ENCODE measurements at places on chromosomes 4 and X.

DNA sequence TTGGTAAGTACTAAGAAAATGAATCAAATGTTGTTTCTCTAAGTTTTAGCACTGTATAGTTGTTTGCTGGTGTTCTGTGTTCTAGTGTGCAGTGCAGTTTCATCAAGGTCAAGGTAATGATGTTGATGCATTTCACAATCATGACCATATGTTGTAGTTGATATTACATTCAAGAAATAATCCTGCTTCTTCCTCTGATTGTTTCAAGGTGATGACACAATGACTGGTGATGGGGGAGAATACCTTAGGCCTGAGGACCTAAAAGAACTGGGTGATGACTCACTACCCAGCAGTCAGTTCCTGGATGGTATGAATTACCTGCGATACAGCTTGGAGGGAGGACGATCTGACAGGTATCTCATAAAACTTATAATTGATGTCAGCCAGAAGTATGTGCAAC is 261.6 kb downstream of the ANK2 start:
- no peak for DNase-seq

GRCh38 chrX:139106069-139106468 is 394.6 kb upstream of the FGF13 start:
- DNase-seq = no peak

GRCh38 chrX:68060506-68061205 is 372.6 kb downstream of the OPHN1 start:
- no peak for DNase-seq

- DNase-seq = no peak
Observed at GRCh38 chr4:76673362-76673761, 224.6 kb downstream of the SOWAHB start.

DNA sequence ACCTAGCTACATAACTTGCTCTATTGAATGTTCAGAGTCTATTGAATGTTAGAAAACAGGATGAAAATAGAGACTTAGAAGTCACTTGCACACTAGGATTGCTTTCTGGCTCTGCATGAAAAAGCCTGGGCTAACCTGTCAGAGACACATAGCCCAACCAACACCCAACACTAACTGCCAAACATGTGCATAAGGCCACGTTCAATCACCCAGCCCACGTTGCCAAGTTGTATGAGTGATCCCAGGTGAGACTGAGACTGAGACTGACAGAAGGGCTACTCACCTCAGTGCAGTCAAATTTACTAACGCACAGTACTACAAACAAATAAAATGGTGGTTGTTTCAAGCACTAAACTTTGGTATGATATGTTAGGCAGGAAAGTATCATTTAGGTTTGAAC is 61.0 kb downstream of the LDB2 start:
- DNase-seq = no peak

GRCh38 chr4:8171266-8171665 is 12.7 kb upstream of the ABLIM2 start:
- no peak for DNase-seq

DNA sequence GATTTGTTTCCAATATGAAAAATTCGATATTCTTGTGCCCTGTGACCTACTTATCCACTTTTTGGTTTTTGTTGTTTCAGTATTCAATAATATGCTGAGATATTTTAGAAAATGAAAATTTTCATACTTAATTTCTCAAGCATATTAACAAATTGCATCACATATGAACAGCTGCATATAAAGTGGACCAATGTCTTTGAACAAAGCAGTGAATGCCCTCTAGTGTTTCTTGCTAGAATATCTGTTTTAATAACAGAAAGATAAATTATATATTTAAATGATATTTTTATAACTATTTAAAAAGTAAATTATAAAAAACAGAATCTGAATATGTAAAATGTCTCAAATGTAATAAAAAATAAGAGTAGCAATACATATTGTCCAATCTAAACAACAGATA is 31.7 kb upstream of the INTU start:
- DNase-seq = no peak

GRCh38 chr4:74055096-74055495 is 16.6 kb upstream of the CXCL3 start:
- no peak for DNase-seq

GRCh38 chr4:99711657-99712056 is 54.0 kb upstream of the C4orf54 start:
- DNase-seq = no peak

- DNase-seq = no peak
Observed at GRCh38 chrX:153477901-153478300, 7.5 kb upstream of the HAUS7 start.

DNA sequence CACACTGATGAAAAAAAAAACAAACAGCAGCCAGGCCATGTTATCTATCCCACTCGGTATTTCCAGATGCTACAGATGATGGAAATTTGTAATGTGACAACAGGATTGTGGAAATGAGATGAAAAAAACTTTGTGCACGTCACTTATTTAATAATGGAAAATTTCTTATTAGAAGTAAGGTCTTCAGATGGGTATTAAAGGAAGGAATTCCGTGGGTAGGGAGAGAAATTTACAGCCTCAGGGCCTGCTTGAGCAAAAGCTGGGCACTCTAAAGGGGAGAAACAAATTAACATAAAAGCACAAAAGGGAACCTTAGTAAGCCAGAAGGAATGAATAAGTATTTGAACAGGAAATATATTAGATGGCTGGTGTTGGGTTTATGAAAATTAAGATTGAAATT is 4.2 kb upstream of the PKD2 start:
- no peak for DNase-seq

DNA sequence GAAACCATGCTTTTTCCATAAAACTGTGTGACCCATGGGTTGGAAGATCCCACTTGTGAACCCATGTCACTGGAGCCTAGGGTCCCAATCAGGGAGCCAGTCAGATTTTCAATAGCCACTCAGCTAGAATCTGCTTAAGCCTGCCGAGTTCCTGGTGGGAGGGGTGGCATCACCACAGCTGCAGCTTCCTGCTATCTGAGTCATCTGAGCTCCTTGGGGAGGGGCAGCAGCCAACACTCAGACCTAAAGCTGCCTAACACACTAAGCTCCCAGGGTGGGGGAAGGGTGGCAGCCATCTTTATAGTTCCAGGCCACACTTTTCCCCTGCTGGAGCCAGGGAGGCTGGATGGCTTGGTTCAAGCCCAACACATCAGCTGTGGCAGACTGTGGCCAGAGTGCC is 350.1 kb downstream of the C4orf33 start:
- DNase-seq = no peak

DNA sequence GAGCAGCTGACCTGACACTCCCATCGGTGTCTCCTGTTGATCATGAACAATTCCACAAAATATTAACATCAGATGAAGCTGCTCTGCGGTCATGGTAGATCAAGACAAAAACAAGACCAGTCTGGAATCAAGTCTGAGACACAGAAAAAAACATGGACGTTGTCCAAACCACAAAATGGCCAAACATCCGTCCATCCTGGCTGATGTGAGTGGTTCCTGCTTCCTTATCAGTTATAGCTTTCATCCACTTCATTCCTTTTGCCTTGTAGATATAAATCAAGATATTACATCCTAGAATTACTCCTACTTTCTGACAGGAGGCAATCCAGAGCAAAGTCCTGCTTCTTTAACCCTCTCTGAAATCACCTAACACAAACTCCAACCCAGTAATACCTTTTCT is 28.8 kb upstream of the PCSK1N start:
- no peak for DNase-seq

DNA sequence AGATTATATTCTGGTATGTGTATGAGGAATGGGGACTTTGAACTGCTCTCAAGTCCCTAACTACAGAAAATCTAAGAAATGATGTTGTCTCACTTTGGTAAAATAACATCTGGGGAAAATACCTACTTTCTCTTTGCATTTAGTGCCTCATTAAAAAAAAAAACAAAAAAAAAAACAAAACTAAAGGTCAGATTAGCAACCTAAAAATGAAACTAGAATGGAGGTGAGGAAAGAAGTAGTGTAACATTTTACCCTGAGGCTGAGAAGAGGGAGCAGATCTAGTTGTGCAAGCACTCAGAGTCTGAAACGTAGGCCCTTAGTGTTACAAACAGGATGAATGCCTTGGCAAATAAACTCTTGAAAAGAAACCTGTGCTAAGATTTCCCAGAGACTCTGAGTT is 56.0 kb downstream of the VGLL1 start:
- DNase-seq = no peak

DNA sequence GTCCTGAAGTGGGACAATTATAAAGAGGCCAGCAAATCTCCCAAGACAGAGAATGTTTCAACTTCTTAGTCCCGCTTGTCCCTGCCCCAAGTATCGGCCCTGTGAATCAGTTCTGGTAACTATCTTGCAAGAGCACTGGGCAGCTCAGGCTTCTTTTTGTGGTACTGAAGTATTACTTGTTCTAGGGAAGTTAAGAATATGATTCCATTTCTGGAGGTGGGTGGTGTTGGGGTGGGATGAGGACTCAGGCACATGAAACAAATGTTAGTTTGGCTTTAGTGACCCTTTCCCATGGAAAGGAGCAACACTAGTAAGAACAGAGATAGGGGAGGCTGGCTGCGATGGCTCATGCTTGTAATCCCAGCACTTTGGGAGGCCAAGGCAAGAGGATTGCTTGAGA is 28.9 kb downstream of the HOPX start:
- no peak for DNase-seq

DNA sequence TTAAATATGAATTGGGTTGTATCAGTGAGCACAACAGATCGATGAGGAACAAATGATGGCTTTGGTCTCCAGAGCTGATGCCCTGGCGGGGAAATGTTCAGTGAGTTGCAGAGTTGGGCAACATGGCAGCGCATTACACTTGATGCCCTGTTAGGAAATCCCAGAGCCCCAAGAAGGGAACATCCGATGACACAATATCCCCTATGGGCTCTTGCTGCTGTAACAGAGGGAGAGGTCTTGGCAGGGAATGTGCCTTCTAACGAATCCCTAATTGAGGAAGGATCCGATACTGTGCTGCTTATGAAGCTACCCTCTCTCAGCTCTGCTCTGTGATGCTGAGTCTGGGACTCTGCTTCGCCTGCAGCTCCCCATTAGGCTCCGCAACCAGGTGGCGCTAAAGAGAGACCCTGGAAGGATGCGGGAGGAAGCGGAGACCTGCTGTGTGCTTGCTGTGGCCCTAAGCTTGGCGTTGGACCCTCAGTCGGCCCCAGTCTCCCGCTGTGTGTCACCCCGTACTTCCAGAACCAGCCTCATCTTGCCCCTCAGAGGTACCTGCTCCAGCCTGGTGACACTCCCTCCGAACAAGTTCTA is 38.9 kb downstream of the PDHA1 start:
- no peak for DNase-seq

GRCh38 chr4:46270986-46271596 is 118.8 kb downstream of the GABRA2 start:
- no peak for DNase-seq

- no peak for DNase-seq
Observed at GRCh38 chr4:174933083-174933482, 14.9 kb downstream of the ADAM29 start.

GRCh38 chr4:73701116-73701515 is 39.3 kb upstream of the CXCL8 start:
- no peak for DNase-seq

GRCh38 chr4:147094238-147094637 is 148.6 kb upstream of the TTC29 start:
- no peak for DNase-seq

GRCh38 chr4:8609406-8609805 is 16.8 kb downstream of the CPZ start:
- no peak for DNase-seq

DNA sequence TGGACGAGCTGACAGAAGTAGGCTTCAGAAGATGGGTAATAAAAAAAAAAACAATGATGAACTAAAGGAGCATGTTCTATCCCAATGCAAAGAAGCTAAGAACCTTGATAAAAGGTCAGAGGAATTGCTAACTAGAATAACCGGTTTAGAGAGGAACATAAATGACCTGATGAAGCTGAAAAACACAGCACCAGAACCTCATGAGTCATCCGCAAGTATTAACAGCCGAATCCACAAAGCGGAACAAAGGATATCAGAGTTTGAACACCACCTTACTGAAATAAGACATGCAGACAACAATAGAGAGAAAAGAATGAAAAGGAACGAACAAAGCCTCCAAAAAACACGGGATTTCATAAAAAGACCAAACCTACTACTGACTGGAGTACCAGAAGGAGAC is 10.5 kb downstream of the NELFA start:
- DNase-seq = no peak

DNA sequence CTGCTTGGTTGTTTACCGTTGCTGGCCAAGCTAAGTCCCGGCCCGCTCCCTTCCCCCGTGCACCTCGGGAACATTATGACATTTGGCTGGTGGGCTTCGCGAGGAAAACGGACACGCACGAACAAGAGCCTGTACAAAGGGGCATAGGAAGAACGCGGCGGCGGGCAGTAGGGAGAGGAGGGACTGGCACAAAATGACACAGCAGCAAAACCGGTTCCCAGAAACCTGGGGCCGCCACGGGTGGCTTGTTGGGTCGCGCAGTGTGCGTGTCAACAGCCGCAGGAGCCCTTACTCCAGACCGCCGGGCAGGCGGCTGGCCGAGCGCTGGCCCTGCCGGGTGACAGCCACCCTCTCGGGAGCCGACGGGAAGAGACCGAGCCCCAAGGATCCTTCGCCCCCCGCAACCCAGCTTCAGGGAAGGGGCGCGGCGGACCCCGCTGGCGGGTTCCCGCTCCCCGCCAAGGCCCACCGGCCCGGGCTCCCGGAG is 1.6 kb upstream of the LIN54 start:
- DNase-seq = no peak

DNA sequence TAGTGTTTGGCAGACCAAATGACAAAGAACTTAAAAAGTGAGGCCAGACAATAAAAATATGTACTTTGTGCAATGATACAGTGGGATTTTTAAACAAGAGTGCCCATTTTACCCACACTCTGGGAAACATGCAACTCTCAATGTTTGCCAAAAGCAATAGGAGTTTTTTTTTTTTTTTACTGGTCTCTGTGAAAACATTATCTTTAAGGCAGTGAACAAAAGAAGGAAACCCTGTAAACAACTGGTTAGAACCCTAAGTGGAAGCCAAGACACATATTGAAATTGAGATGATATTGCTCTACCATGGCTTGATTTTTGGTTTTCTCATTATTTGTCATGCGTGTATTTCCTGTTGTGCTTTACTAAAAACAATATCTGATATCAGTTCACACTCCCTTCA is 67.2 kb upstream of the PPP3CA start:
- no peak for DNase-seq

GRCh38 chr4:98630737-98631454 is 27.5 kb downstream of the TSPAN5 start:
- DNase-seq = no peak

- no peak for DNase-seq
Observed at GRCh38 chr4:5710961-5711478, at the start of gene EVC. TSS of gene EVC (plus strand) at chr4:5711201. CDS start at chr4:5711381, 180 bp downstream.
